ENCODE measurements at places on chromosomes 13 and 19. TPM values are rescaled to one million over a fixed set of nuclear protein-coding genes. Genes with fewer than 3 reads are reported as not detected.
A peak's percentile ranks its signal among the peaks of the same experiment; 100 is the strongest.

GRCh38 chr13:76019421-76020044, 383.4 kb downstream of the LMO7 start:
- H3K36me3 ChIP-seq = no peaks in the 10 kb centered on the region
- no peak overlapping the region for H3K27ac ChIP-seq
- no peaks in the 10 kb centered on the region for H3K4me1 ChIP-seq
- no peak overlapping the region for H3K4me3 ChIP-seq
- no peak for DNase-seq

DNA sequence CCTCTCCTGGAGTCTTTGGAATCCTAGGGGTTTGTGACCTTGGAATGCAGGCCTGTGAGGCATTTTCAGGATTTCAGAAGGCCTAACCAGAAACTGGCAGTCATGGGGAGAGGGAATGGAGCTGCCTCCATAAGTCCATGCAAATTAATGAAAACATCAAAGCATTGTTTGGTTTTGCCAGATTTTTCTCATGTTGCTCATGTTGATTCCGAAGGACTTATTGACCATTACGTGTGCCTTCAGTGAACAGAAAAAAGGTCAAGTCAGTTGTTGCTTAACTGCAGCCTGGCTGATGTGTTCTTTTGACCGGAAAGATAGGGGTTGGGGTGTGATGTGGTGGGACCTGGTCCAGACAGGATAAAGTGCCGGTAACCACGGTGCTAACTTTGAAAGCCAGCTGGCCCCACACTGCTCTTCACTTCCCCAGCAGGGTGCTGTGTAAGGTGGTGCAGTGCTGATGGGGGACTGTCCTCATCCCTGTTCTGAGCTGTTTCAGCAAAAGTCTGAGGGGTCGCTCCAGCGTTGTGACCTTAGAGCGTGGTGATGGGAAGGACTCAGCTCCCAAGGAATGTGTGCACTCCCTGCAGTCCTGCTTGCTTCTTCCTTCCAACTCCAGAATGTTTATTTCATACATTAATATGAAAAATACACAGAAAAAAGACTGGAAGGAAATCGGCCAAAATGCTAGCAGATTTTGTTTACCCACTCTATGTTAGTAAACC, 3.5 kb downstream of the RNF113B start:
- peak overlapping the region; percentile 64 for H3K27ac ChIP-seq
- H3K36me3 ChIP-seq = no peaks in the 10 kb centered on the region
- no peak overlapping the region for H3K4me3 ChIP-seq
- no peak for DNase-seq
- H3K27me3 ChIP-seq = no peaks in the 10 kb centered on the region

DNA sequence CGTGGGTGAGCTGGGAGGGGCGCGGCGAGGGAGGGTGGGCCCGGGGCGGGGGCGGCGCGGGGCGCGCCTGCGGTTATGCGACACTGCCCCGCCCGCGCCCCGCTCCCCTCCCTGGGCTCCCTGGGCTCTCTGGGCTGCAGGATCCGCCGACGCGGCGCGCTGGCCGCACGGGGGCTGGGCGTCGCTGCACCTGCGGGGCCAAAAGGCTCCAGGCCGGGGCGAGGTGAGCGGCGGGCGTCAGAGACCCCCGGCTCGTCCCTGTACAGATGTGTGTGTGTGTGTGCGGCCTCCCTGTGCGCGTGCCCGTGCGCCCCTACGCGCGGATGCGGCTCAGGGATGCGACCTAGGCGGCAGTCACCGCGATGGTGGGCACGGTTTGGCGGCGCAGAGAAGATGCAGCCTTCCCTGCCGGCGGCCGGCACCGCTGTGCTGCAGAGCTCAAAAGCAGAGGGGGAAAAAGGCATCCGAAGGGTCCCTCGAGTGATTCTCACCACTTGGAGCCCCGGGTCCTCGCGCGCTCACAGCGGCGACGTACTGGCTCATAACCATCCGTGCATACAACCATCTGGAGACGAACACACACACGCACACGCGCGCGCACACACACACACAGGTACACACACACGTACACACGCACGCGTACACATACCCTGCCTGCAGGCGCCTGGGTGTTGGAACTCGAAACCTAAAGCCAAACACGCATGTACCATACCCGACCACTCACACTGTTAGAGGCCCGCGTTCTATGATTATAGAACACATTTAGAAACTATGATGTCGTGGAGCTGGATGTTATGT, 709 bp downstream of the ATP8A2 start:
- no peak overlapping the region for H3K27ac ChIP-seq
- peaks cover 5% of the 10 kb centered on the region for H3K4me1 ChIP-seq
- H3K27me3 ChIP-seq = peaks cover 80% of the 10 kb centered on the region

- peaks cover 16% of the 10 kb centered on the region for H3K4me1 ChIP-seq
- peak; percentile 79 for DNase-seq
- peaks cover 3% of the 10 kb centered on the region for H3K27me3 ChIP-seq
- H3K27ac ChIP-seq = peak overlapping the region; percentile 53
- H3K36me3 ChIP-seq = no peaks in the 10 kb centered on the region
Observed at GRCh38 chr19:46426506-46427162, 2.1 kb downstream of the PNMA8C start.

GRCh38 chr19:33699754-33700407, 78.1 kb downstream of the CHST8 start:
- H3K4me1 ChIP-seq = no peaks in the 10 kb centered on the region
- H3K36me3 ChIP-seq = no peaks in the 10 kb centered on the region
- no peaks in the 10 kb centered on the region for H3K27me3 ChIP-seq

GRCh38 chr13:96551546-96551945, 442.7 kb downstream of the OXGR1 start:
- H3K27me3 ChIP-seq = no peaks in the 10 kb centered on the region
- no peaks in the 10 kb centered on the region for H3K36me3 ChIP-seq
- no peak for DNase-seq
- no peak overlapping the region for H3K27ac ChIP-seq
- no peaks in the 10 kb centered on the region for H3K4me1 ChIP-seq

GRCh38 chr13:31437975-31438374, 238.2 kb downstream of the B3GLCT start:
- no peak overlapping the region for H3K27ac ChIP-seq
- H3K4me3 ChIP-seq = no peak overlapping the region
- no peak for DNase-seq
- H3K4me1 ChIP-seq = no peaks in the 10 kb centered on the region

PINLYP gene
- polyA plus RNA-seq = 10.5 TPM
